ENCODE measurements at places on chromosomes 3 and 15.

GRCh38 chr3:43539321-43539720 is 82.5 kb downstream of the ANO10 start:
- no peak for DNase-seq

- DNase-seq = no peak
Observed at GRCh38 chr3:67418426-67419217, 235.8 kb downstream of the SUCLG2 start.

- peak; percentile 25 for DNase-seq
Observed at GRCh38 chr3:10344147-10344943, 23.4 kb upstream of the SEC13 start.

- no peak for DNase-seq
Observed at GRCh38 chr3:48303021-48303420, 30.4 kb downstream of the SPINK8 start.

DNA sequence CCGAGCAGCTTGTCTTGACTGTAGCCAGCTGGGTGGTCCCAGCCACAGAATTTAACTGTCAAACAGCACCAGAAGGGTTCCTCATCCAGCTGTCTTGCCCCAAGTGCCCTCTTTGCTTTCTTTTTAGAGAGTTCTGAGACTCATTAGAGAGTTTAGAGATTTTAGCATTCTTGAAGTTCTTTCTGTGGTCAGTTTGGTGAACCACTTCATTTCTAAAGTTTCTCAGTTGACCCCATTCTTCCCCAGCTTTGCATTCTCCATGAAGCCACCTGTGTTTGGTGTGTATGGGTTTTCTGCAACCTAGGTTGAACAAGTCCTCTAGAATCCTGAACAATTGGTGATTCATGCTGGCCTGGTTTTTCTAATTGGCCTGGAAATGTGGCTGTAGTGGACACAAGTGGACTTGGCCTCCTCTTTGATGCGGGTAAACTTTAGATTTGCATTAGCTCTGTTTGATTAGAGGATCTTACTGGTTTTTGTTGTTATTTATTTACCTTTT is 33.7 kb downstream of the FLNB start:
- no peak for DNase-seq

DNA sequence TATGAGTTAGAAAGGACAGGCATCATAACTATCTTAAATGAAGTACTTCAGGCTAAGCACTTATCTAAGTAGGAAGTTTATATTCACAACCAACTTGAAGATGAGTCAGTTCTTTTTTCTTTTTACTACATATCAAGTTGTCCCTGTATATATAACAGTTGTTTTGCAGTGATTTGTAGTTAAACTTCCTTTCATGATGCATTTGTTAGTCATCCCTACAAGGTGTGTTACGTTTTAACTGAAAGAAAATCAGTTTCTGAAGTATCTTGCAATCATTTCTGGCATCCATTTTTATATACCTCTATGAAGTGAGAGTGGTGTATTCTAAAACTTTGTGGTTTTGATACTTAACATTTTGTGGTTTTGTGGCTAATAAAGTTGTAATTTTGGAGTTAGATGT is 46.1 kb downstream of the ZFAND6 start:
- no peak for DNase-seq

GRCh38 chr15:65208647-65209046 is 2.6 kb downstream of the CILP start:
- DNase-seq = no peak

DNA sequence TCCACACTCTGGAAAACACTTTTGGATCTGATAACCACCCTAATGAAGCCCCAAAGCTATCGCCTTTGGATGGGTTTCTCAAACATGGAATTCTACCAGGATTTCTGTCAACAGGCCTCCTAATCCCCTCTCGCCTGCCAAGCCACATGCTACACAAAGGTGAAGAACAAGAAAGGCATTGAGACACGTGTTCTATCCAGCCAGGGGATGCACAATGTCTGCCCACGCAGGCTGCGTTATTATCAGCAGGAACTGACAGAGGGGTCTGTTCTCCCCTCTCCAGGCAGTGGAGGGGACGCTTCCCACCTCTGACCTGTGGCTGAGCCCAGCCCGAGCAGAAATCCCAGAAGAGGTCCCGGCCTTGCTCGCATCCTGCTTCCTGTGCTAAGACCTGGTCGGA is 45.4 kb upstream of the THBS1 start:
- no peak for DNase-seq

GRCh38 chr3:13548696-13549622 is at the start of gene FBLN2:
Gene FBLN2 (plus strand): TSS chr3:13549125. CDS start chr3:13570356, 21,231 bp downstream.
- no peak for DNase-seq

GRCh38 chr3:112670824-112671223 is 29.9 kb upstream of the CCDC80 start:
- no peak for DNase-seq

DNA sequence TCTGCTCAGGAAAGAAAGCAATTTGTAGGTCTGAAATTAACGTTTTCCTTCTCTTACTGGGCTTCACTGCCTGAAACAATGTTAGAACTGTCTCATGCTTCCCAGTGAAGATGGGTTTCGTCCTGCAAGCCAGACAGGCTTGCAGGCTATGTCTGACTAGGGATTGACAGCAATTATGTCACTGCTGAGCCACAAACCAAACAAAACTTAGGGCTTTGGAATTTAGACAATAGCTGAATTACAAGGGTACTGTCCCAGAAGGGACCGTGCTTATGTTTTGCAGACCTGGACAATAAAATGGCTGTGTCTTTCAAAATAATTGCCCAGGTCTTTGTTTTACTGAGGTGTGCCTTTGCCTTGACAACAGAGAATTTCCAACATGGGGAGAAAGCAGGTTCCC is 46.3 kb upstream of the CCDC80 start:
- DNase-seq = no peak

DNA sequence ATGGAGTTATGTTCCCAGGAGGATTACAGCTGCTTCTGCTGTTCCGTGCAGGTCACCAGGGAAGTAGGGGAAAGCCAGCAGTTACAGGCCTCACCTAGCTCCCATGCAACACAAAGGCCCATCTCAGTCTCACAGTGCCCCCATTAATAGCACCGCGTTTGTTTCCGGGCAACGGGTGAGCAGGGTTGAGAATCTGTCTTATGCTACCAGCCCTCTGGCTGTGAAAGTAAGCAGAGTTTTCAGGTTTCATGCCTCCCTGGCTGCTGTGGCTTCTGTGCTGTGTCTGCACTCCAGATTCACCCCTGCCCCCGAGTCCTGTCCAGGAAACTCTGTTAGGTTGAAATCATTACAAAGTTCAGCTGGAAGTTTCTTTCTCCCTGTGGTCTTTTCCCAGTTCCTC is 254.4 kb upstream of the GPR149 start:
- DNase-seq = no peak

- DNase-seq = no peak
Observed at GRCh38 chr15:38017721-38018120, 83.3 kb downstream of the TMCO5A start.

GRCh38 chr15:25763331-25763751 is 99.8 kb downstream of the ATP10A start:
- DNase-seq = no peak

DNA sequence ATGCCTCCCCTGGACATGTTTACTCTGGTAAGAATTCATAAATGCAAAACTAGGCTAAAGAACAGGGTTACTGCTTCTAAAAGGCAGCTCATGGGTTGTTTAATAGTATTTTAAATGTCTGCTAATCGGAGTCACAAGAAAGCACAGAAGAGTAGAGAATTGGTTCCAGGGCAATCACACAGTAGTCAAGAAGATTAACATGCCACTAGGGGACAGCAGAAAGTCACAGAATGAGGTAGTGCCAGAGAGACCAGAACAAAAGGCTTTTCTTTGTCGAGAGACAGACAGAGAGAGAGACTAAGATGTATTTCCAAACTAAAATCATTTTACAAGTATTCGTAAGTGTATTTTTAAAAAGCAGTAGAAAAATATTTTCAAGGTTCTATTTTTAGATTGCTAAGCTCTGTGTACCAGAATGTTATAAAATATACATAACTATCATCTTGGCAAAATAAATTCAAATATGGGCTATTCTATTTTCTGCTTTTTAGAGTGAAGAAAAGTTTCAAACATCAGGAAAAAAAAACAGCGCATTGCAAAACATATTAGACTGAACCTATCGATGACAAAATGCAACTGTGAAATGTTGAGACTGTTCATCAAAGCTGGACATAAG is 78.3 kb upstream of the CDIN1 start:
- DNase-seq = no peak

DNA sequence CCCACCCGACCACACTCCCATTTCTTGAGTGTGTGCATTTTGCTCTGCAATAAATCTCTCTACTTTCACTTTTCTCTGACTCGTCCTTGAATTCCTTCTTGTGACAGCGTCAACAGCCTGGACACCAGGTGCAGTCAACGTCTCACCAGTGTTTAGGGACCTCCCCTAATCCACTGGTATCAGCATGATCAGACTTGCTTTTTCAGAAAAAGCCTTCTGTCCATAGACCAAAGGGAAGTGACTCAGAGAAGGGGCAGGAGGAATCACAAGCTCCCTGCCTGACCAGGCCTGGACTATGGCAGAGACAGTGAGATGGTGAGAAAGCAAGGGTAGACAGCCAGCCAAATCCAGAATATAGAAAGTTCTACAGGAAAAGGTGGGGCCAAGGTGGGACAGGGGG is 15.5 kb downstream of the CCR5 start:
- DNase-seq = no peak

- no peak for DNase-seq
Observed at GRCh38 chr3:21642433-21642832, 108.6 kb downstream of the ZNF385D start.

DNA sequence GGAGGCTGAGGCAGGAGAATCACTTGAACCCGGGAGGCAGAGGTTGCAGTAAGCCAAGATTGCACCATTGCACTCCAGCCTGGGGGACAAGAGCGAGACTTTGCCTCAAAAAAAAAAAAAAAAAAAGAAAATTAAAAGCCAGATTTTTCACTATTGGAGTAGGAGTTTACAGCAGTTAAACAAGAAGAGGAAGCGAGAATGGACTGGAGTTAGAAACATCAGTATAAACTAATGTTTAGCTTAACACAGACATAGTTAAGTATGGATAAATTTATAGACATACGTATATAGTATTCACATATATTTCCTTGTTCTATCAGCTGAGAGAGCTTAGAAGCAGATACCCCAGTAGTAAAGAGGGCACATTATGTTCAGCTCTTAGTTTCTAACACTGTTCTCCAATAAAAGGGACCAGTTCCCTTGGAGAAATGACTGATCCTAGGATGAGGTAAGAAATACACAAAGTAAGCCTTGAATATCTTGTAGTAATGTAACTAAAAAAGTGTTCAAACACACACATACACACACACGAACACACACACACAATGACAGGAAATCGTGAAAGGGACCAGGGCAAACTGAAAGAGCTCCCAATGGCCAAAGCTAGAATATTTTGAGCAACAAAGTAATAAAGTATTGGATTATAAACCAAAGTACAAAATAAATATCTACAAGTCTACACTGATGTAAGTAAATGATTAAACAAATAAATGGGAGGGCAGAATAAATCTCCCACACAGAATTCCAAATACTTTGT is 25.1 kb downstream of the PIK3CB start:
- DNase-seq = no peak

- no peak for DNase-seq
Observed at GRCh38 chr15:51348688-51349087, 7.2 kb downstream of the GLDN start.

DNA sequence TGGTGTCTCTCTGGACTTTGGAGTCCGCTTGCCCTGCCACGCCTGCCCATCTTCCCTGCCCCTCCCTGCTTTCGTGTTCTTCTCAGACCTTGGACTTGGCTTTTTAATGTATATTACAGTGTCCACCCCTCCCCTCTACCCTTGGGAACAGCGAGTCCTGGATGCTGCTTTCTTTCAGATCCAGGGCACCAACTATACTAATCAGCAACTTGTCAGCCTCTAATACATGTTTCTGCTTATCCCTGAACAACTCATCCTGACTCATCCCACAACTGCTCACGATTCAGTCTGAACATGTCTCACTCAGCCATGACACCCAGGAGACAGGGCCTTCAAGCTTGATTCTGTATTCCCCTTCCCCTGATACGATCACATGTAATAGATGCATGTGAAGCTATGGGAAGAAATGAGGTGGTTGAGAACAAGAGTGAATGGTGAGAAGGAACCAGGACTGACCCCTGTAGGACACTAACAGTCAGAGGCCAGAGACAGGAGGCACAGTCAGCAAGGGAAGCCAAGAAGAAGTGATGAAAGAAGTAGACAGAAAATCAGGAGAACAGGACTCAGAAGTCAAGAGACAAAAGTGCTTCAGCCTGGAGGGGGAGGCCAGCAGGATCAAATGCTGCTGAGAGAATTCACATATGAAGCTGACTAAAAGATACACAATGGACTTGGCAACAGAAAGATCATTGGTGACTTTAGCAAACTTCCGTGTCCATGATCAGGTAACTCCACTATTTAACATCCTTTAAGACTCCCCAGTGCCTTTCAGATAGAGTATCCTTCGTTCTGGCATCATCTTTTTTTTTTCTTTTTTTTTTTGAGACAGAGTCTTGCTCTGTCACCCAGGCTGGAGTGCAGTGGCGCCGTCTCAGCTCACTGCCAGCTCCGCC is 35.4 kb downstream of the BCL2L10 start:
- DNase-seq = no peak

DNA sequence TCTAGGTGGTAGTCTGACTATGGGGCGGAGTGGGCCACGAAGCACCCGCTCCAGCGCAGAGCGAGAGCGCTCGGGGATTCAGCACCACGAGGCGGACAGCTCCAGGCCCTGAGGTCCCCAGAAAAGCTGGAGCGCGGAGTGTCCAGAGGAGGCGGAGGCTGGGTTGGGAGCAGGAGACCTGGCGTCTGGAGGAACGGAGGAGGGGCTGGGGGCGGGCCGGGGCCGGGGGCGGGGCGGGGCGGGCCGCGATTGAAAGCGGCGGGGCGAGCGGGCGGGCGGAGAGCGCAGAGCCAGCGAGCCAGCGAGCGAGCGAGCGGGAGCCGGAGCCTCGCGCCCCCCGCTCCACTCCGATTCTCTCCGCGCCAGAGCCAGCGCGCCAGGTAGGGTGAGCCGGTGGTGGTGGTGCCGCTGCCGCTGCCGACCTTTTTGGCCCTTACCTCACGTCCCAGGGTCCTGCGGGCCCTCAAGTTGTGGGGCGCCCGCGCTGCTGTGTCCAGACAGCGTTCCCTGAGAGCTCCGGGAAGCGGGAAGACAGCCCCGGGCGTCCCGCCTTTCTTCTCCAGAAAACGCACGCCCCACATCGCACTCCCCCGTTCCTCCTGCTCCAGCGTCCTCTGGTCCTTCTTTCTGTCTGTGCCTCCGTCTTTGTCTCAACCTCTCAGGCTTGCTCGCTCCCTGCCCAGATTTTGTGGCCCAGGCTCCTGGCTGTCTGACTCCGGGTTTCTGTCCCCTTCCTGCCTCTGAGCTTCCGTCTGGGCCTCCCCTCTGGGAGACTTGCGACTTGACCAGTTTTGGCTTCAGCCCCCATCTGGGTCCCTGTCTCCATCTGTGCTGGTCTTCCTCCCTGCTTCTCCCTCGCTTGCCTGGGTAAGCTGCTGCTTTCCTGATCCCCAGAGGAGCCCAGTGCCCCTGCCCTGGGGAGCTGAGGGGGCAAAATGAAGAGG is at the start of gene GRM2:
Gene GRM2, plus strand, starts transcription at position 281 of the 944 bp plus-strand sequence. CDS start 1,916 bp downstream, outside the sequence.
- DNase-seq = no peak
